DMS153 (cell line): ENCODE measurements at places on chromosomes 7 and 10.
A peak's percentile ranks its signal among the peaks of the same experiment; 100 is the strongest.

DNA sequence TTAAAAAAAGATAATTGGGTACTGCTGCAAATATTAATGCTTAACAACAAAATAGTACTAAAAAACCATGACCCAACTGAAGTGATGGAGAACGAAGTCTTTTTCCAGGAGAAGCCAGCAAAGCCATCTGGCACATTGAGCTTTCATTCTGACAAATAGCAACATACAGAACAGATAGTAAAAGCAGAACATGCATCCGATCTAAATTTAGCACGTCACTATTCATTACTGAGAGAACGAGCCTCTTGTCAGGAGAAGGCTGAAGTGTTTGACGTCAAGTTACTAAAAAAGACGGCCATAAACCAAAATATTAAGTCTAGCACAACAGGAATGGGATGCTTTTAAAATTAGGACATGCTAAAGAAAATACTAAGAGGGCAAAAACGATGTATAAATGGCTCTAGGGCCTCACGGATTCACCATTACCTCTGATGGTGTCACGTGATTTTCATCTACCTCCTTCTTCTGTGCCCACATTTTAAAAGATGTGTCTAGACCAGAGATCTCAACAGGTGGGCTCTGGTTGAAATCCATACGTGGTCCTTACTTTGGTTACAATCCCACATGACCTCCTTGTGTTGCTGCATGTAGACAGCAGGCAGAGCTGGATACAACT is 52.3 kb downstream of the CTBP2 start:
- DNase-seq: no peak

DNA sequence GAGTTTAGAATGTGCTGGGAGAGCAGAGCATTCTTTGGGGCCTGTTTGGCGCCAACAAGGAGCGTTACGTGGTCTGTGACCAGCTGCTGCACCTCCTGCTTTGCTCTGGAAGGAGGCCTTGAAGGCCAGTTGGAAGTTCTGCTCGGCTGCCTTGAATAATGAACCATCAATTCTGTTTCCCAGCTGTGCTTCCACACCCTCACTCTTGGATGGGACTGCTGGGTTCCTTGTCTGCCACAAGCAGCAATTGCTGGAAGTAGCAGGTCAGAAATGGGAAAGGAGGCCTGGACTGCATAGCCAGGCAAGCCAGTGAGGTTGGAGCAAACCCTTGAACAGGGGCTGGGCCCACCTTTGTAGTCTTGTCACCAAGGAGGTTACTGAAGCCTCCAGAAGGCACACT is 86.6 kb upstream of the INSYN2A start:
- no peak for DNase-seq

DNA sequence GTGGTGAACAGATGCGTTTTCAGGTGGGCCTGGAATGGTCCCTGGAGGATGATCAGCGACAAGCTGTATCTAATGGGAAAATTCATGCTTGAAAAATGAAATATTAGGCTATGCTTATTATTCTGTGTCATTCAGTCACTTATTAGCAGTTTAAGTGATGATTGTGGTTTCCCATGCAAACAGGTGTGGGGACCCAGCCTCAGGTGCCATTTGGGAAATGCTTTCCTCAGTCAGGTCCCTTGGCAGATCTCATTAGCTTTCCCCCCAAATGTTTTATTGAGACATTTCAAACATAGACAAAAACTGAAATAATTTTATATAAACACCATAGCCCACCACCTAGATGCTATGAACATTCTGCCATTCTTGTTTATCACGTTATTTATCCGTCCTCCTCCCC is 411 bp upstream of the SNX10 start:
- DNase-seq: no peak

GRCh38 chr7:9017286-9017685 is 583.9 kb downstream of the NXPH1 start:
- DNase-seq: no peak

DNA sequence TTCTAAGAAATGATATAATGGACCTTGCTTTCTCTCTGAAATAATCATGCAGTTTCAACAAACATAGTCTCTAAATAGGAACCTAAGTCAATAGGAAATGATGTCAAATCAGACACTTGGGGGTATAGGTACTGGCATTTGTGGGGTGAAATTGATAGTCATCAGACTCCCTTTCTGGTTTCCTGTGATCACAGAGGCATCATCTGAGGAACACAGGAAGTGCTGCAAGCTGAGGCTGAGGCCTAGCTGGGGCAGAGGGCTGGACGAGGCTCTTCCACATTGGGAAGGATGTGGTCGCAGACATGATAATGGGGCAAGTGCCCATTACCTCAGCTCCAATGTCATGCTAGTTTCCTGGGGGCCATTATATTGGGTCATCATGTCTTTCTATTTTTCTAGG is 33.5 kb upstream of the TARP start:
- no peak for DNase-seq

GRCh38 chr10:126332576-126332975 is 55.7 kb downstream of the ADAM12 start:
- DNase-seq: no peak

GRCh38 chr10:79097021-79097872 is 28.5 kb downstream of the ZMIZ1 start:
- no peak for DNase-seq

DNA sequence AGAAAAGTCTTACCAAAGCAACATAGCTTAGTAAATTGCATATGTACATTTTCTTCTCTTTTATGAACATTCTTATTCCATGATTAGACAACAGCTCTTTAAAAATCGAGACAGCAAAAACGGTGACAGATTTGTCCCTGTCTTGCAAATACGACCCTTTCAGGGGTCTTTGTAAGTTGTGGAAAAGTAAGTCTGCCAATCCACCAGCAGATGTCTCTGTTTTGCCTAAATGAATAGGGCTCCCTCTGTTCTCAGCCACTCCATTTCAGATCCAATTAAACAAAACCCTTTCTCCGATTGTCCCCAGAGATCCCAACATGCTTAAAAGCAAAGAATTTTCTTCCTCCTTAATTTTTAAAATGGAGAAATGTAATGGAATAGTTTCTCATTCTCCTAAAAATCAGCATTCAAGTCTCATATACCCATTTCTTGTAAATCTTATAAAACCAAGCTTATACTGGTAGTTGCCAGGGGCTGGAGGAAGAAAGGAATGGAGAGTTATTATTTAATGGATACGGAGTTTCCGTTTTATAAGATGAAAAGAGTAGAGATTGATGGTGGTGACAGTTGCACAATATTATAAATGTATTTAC is 61.0 kb upstream of the NFE2L3 start:
- peak; percentile 49 for DNase-seq

DNA sequence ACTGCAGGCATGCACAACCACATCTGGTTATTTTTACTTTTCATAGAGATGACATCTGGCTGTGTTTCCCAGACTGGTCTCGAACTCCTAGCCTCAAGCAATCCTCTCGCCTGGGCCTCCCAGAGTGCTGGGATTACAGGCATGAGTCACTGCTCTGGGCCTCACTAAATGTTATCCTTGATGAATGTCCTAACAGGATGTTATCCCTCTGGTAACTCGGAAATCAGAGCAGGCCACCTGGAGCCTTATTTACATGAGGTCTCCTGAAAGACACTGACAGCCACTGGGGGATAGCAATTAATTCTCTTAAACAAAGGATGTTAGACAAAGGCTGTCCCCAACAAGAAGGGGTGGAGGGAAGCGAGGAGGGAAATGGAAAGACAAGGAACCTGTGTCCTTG is 4.5 kb upstream of the ZNF438 start:
- DNase-seq: peak; percentile 54

DNA sequence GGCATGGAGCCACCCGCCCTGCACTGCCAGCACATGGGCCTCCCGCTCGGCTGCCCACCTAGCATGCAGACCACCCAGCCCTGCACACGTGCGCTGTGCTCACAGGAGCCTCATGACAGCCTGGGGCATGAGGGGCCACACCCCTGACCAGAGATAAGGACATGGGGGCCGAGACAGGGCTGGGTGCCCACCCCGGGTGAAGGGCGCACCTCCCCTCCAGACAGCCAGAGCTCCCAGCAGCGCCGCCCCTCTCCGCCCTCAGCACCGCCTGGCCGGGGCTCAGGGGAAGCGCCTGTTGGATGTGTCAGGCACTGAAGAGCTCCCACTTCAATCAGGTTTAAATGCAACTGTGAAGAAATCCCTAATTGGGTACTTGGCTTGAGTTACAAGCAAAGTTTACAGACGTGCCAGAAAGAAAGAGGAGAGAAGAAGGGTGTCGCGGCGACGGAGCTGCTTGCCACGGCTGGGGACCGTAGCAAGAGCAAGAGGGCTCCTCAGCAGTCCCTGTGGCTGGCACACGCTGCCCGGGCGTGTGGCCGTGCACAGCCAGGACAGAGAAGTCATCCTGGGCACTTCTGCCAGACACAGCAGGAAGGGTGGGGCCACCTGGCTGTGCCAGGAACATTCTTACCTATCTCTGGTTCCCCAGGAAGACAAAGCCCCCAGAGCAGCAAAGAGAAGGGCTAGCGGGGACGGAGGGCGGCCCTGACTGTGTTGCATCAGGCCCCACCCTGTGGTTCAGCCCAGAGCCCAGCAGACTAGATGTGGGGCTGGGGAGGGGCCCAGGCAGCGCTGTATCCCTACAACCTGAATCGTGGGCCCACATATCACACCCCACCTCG is 247.4 kb downstream of the ELFN1 start:
- DNase-seq: no peak

GRCh38 chr7:24572393-24572996 is 757 bp upstream of the PALS2 start:
- no peak for DNase-seq
